ENCODE measurements at places on chromosomes 12 and 14.
A peak's percentile ranks its signal among the peaks of the same experiment; 100 is the strongest.

DNA sequence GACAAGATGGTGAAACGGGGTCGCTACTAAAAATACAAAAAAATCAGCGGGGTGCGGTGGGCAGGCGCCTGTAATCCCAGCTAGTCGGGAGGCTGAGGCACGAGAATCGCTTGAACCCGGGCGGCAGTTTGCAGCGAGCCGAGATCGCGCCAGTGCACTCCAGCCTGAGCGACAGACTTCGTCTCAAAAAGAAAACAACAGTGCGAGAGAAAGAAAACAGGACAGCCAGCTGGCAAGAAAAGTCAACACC, 633 bp upstream of the RNU4-2 start:
- DNase-seq: no peak

DNA sequence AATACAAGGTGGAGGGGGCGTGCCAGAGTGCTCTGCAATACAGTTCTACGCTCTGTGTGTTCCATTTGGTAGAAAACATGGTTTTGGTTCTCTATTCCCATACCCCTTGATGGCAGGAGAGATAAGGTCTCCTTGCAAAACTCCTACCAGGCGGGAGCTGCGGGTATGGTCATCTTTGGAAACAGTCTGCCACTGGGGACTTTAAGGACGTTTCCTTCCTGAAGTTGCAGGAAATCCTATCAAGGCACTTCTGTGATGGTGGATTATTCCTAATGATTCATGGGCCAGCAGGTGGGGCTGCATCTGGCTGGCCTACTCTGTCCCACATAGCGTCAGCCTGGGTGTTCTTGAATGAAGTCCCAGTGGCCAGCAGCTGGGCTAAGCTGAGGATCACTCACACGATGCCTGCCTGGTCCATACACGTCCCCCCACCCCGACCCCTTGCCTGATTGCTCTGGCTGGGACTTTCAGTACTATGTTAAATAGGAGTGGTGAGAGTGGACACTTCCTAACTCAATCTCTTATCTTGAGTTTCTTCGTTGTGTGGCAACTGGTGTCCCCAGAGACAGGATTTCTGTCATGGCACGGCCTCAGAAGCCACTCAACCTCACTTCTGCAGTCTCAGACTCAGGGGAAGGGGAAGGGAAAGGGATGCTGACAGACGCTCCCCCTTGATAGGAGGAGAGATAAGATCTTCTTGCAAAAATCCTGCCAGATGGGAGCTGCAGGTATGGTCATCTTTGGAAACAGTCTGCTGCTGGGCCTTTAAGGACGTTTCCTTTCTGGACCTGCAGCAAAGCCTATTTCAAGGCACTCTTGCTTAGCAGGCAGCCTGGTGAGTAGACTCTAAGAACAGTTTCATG, 61.0 kb upstream of the FKBP4 start:
- no peak for DNase-seq

DNA sequence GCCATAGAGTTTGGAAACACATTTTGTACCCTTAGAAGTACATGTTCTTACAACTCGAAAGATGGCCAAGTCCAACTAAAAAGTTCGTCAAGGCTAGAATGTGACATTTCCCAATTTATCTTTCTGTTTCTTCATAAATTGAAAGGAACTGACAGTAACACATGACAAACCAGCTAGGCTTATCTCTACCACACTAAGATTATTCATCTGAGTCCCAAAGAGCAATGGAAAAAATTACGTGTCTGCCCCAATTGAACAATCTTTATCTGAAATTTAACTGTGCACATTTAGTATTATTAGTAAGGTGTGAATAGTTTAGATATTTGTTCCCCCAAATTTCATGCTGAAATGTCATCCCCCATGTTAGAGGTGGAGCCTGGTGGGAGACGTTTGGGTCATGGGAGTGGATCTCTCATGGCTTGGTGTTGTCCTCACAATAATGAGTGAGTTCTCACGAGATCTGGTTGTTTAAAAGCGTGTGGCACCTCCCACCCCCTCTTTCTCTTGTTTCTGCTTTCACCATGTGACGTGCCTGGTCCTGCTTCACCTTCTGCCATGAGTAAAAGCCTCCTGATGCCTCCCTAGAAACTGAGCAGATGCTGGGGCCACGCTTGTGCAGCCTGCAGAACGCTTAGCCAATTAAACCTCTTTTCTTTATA, 13.3 kb downstream of the CPM start:
- no peak for DNase-seq

GRCh38 chr12:11716794-11717518, 67.5 kb downstream of the ETV6 start:
- no peak for DNase-seq

GRCh38 chr14:99267837-99268781, 3.9 kb downstream of the BCL11B start:
- no peak for DNase-seq

DNA sequence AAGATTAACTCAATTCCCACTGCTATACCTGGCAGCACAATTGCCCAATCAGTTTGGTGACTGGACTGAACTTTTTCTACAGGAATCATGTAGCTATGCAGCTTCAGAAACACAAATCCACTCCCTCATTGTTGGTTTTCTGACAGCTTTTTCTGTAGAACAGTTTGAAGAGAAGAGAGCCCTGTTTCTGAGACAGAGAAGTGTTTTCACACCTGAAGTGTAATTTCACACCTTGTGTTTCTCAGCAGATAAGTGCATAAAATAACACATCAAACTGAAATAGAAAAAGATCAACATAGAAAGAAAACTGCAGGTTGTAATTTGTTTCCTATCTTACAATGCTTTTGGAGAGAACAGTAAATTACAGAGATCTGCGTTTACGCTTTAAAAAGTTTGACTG, 335.6 kb downstream of the SNAPC1 start:
- DNase-seq: no peak

DNA sequence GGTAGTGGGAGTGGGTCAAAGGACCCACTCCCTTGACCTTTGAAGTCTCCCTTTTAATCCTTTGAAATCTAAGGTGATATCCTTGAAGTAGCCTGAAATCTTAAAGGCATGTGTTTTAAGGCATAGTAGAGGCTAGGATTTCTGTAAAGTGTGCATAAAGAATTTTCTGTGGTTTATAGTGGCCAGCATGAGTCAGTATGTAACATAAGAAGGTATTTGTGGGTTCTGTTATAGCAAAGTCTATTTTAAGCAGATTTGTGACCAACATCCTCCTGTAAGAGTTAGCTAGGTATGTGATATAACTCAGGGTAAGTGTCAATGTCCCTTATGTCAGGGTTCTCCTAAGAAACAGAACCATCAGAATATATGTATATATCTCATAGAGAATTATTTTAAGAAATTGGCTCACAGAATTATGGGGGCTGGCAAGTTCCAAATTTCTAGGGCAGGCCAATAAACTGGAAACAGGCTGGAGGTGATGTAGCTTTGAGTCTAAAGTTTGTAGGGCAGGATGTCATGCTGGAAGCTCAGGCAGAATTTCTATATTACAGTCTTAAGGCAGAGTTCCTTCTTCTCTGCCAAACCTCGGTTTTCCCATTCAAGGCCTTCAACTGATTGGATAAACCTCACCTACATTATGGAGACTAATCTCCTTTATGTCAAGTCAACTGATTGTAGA, 18.7 kb upstream of the EPYC start:
- peak; percentile 46 for DNase-seq

DNA sequence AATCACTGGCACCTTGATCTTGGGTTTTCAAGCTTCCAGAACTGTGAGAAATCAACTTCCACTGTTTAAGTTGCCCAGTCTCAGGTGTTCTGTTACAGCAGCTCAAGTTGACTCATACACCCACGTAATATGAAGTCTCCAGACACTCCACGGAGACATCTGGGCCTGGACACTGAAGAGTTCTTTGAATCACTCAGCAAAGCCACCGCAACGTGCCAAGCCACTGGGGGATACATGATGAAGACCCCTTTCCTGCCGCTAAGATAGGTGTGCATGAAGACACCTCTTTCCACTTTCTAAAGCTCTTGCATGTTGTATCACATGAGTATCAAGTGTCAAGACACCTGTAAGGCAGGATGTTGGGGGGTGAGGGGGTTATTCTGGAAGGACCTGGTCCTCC, 311.7 kb upstream of the RTL1 start:
- DNase-seq: no peak

- no peak for DNase-seq
Measured at GRCh38 chr14:20751963-20752562, 6.4 kb downstream of the EDDM3A start.

- peak; percentile 79 for DNase-seq
Measured at GRCh38 chr14:99755629-99756603, 37.3 kb upstream of the EML1 start.

- no peak for DNase-seq
Measured at GRCh38 chr12:57018906-57019305, 2.6 kb upstream of the TAC3 start.

GRCh38 chr12:104604070-104604994, 147.6 kb downstream of the CHST11 start:
- DNase-seq: peak; percentile 90

GRCh38 chr12:70427611-70428010, 61.5 kb downstream of the KCNMB4 start:
- no peak for DNase-seq

- DNase-seq: no peak
Measured at GRCh38 chr12:125169870-125170269, 104.6 kb downstream of the AACS start.

DNA sequence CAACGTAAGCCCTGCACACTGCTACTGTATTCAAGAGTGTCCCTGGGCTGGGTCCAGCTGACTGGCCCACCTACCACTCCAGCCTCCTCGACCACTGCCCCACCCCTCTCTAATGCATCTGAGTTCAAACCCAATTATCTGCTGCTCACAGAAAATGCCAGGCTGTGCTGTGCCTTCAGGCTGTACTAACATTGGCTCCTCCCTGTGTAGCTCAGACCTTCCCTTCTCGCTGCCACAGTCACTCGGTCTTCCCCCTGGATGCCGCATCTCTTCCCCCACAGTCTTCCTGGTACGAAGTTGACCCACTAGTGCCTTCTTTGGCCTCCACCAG, 12.1 kb downstream of the FICD start:
- no peak for DNase-seq

- DNase-seq: no peak
Measured at GRCh38 chr12:95607642-95608041, 56.4 kb upstream of the USP44 start.

GRCh38 chr12:101670007-101670671, 27.3 kb upstream of the CHPT1 start:
- DNase-seq: peak; percentile 29

GRCh38 chr14:34237677-34238076, 224.4 kb downstream of the SPTSSA start:
- DNase-seq: no peak

Data from AG09309 (cell line).